Tibial nerve (tissue), 4 donors: ENCODE measurements at places on chromosomes 2 and 18. TPM values are rescaled to one million over a fixed set of nuclear protein-coding genes. Genes with fewer than 3 reads are reported as not detected.

DNA sequence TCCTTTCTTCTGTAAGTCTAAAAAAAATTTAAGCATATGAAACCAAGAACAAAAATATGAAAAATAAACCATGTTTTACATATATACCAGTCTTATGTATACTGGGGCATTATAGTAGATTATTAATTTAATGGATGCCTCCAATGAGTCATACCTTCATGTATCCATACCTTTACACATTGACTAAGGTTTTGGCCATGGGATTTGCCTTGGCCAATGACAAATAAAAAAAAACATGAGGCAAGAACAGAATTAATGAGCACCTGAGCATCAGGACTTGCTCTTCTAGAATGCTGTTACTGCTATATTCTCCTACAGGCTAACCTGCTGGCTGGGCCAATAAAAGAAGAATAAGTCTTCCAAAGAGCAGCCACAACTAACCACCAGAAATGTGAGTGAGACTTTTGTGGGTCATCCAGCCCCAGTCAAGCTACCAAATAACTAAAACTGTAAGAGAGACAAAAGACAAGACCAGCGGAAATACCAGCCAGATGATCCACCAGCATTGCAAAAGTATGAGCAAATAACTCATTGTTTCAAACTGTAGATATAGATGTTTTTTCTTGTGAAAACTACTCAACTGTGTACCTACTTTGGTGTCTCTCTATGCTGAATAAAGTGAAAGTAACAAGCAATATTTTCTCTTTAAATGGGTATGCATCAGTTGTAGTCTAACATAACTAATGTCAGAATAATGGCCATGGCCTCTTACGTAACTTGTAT is 749.6 kb upstream of the VRK2 start:
- no peak for DNase-seq

DNA sequence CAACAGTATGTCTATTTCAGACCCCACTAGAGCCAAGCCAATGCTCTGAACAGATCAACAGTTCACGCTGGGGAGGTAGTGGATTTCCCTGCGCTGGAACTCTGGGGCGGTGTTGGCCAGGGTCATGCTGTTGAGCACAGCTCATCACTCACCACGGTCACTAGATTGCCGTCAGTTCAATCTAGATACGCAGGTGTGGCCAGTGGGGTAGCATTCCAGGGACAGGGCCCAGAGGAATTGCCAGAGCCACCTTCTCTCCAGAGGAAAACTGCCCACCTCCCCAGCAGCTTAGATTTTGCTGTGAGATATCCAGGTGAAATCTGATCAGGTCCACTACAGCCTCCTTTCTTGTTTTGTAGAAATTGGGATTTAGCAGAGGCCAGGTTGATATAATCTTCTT is 101.8 kb downstream of the SOX11 start:
- DNase-seq: no peak

DNA sequence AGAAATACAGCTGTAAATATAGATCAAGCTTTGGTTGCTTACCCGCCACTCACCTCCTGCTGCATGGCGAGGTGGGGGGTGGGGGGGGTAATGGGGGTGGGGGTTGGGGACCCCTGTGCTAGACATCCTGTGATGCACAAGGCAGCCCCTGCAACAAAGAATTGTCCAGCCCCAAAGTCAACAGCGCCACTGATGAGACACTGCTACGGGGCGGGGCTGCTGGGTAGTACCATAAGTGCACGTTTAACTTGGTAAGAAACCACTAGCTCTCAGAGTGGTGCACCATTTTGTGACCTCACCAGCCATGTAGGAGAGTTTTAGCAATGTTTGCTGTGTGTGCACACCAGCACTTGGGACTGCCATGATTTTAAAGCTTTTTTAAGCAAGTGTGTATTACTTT is 40.3 kb downstream of the SNORC start:
- DNase-seq: no peak

DNA sequence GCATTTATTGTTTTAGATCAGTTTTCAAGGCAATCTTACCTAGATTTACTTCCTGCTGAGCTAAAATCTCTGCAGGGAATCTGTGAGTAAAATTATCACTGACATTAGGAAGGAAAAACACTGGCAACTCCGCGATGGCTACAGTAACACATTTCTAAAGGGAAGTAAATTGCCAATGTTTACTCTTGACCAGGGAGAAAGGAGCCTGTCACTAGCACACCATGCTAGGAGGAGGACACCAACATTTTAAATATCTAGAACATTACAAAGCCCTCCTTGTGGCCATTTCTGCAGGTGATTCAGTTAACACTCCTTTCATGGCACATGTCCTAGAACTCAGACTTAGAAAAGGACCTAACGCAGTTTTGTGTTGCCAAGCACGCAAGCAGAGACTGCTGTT is 58.4 kb downstream of the TCF4 start:
- DNase-seq: no peak

- no peak for DNase-seq
Measured at GRCh38 chr18:9691235-9691634, 16.9 kb upstream of the RAB31 start.

- DNase-seq: no peak
Measured at GRCh38 chr2:158637357-158637756, 157.8 kb upstream of the DAPL1 start.

GRCh38 chr2:207227062-207227748 is 61.5 kb upstream of the KLF7 start:
- no peak for DNase-seq

NOL4 gene
- not detected for total RNA-seq

OTX1 gene
- total RNA-seq: not detected

ITPRID2 gene
- 230 TPM for total RNA-seq

NT5C1B gene
- total RNA-seq: not detected

ALK gene
- total RNA-seq: 0.42 TPM

HTR2B gene
- total RNA-seq: 0.20 TPM

CRYGD gene
- total RNA-seq: not detected
